ENCODE measurements at places on chromosomes 11 and 22.

- peak; percentile 11 for DNase-seq
These were observed 39.5 kb downstream of the CDKN1C start for GRCh38 chr11:2846056-2846455.

- DNase-seq = no peak
These were observed 476.9 kb upstream of the ISX start for GRCh38 chr22:34588871-34589545.

GRCh38 chr22:40595497-40596234 is 40.9 kb downstream of the MRTFA start:
- no peak for DNase-seq

DNA sequence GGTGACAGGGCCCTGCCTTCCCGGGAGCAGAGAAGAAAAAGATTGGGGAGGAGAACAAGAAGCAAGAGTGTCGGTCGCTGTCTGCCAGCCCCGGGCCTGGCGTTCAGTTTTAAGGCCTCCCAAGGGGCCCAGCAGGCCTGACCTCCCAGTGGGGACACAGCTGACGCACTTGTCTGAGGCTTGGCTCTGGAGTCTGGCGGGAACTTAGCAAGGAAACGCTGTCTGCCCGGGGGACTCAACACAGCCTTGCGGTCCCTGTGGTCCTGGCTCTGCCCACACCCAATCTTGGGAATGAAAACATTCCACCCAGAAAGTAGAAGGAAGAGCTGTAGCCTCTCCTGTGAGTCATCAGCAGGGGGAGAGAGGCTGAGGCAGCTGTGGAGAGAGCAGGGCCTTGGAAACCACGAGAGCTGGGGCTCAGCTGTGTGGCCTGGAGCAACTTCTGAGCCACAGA is 54.4 kb downstream of the TRAF6 start:
- peak; percentile 100 for DNase-seq

- DNase-seq = no peak
These were observed 22.8 kb downstream of the SLC5A4 start for GRCh38 chr22:32232191-32232830.

DNA sequence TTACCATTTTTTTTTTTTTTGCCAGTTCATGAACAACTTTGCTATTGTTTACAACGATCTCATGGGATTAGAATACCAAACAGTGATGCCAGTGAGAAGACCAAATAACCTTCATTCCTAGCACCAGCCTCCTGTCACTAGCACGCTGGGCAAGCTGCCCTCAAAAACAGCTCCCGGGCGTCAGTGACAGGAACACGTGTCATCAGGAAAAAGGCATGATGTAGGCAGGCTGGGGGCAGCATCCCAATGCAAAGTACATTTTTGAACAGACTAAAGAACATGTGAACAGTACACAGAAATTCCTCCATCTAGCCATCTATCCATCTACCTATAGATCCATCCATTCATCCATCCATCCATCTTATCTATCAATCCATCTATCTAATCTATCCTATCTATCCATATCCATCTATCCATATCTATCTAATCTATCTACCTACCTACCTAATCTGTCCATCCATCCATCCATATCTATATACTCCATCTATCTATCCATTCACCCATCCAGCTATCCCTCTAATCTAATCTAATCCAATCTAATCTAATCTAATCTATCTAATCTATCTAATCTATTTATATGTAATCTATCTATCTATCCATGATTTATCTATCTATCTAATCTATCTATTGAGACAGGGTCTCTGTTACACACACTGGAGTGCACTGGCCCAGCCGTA is 378.5 kb downstream of the SHANK2 start:
- no peak for DNase-seq

DNA sequence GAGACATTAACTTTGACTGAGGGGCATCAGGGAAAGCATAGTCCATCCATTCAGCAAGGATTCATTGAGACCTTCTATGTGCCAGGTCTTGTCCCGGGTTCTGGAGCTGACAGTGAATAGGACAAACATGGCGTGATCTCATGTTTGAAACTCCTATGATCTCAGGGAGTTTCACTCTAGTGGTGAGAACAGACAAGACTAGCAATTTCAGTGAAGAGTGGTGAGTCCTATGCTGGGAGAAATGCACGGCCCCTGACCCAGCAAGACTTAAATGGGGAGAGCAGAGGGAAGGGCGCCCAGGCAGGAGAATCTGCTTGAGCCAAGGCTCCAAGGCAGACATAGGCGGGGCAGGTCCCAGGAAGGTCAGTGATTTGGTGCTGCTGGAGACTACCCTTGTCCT is 155.7 kb downstream of the CEP164 start:
- DNase-seq = no peak

- no peak for DNase-seq
These were observed 12.3 kb downstream of the TOLLIP start for GRCh38 chr11:1297011-1297575.

GRCh38 chr11:131036514-131036913 is 120.2 kb upstream of the SNX19 start:
- no peak for DNase-seq

DNA sequence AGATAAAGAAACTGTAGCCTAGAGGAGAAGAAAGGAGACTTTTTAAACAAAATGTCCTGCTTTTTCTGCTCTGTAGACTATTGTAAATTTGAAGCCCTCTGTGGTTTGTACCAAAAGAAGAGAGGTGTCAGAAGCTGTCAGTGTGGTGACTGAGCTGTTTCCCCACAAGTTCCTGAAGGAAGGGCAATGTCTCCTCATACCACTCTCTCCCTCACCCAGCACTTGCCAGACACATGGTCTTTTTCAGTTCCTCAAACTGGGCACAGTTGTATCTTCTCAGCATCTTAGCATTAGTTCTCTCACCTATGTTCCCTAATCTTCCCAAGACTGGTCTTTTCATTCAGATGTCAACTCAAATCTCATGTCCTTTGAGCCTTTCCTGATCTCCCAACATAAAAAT is 4.3 kb downstream of the BCO2 start:
- no peak for DNase-seq

DNA sequence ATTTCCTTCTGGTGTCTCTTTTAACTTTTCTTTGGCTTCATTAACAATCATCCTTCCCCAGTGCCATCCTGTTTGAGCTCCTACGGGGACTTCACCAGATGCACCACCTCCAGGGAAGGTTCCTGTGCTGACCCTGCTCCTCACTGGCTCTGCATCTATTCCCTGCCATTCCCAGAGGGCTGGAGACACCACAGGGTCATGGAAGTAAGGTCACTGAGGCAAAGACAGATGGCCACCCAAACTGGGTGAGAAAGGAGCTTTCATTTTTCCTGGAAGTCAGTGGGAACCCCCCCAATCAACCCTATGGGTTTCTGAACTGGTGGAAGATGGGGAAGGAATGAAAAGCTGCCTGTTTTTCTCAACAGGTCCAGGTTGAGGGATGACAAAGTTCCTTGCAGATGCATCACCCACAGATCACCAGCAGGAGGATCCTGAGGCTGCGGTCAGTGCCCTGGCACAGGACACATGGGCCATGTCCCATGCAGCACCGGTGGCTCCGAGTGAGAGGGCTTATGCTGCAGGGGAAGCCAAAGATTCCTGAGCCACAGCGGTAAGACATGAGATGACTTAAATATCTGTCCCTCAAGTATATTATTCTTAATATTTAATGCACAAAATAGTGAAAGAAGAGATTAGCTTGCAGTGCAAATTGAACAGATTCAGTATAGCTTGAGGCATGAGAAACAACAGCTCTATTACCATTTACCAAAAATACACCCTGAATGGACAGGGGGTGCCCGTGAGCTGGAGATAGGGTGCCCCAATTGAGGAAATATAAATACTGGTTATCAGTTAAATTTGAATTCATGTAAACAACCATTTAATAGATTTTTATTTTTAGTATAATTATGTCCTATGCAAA is 73.0 kb upstream of the VPREB1 start:
- DNase-seq = peak; percentile 5

DNA sequence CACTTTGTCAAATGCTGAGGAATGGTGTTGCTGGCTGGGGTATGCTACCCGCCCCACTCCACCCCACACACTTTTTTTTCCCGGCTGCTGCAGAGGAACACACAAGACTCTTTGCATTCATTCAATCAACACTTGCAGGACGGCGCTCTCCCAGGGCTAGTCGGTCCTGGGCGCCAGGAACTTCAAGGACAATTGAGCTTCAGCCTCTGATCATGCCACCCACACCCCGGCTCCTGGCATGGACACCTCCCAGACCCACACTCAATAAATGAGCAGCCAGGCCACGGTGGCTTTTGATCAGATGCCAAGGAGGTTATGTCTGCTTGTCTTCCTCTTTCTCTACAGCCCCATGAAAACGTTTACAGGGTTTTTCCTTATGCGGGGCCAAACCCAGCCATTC is 19.8 kb downstream of the TPST2 start:
- DNase-seq = no peak

DNA sequence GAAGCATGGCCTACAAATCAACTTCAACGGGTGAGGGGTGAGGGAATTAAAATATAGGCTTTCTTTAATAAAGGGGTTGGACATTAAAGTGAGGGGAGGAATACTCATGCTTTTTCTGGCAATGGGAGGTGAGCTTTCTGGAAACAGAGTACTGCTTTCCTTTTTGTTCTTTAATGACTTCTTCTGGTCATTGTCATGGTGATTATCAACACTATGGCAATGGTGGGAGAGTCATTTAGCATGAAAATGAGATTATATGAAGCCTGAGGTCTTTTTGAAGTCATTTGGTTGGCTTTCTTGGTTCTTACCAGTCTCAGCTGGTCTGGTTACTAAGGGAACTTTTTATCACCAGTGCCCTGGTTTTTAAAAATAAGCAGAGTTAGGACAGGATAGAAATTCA is 475.8 kb upstream of the LRRC4C start:
- DNase-seq = no peak

DNA sequence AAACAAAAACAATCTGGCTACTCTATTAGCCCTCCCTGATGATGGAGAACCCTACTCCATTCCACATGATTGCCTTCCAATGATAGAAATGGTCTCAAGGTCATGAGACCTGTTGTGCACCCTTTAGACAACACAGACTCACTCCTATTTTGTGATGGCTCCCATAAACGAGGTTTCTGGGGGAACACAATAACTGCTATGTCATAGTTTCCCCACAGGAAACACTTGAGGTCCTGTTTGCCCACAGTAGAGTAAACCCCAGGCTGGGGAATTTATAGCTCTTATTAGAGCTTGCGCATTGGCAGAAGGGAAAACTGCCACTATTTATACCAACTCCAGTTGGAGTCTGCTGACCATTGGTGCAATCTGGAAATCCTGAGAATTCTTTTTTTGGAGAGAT is 28.7 kb downstream of the MIF start:
- no peak for DNase-seq

DNA sequence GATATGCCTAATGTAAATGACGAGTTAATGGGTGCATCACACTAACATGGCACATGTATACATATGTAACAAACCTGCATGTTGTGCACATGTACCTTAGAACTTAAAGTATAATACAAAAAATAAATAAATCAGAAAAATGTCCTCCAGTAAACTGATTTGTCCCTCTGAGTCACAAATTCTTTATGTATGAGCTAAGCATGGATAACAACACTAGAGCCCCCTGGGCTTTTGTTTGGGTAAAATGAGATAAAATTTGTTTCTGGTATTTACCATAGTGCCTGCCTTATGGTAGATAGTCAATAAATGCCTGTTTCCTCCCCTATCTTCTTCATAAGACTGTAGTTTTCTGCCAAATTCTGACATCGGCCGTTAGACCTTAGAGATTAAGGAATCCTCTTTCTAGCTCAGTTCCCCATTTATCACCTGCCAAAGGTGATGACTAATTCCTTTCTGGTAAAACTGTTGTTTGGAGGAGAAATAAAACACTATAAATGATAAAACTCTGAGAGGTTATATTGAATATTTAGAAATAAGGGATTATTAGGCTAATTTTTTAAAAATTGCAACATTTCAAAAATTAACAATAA is 43.6 kb upstream of the LUZP2 start:
- no peak for DNase-seq

DNA sequence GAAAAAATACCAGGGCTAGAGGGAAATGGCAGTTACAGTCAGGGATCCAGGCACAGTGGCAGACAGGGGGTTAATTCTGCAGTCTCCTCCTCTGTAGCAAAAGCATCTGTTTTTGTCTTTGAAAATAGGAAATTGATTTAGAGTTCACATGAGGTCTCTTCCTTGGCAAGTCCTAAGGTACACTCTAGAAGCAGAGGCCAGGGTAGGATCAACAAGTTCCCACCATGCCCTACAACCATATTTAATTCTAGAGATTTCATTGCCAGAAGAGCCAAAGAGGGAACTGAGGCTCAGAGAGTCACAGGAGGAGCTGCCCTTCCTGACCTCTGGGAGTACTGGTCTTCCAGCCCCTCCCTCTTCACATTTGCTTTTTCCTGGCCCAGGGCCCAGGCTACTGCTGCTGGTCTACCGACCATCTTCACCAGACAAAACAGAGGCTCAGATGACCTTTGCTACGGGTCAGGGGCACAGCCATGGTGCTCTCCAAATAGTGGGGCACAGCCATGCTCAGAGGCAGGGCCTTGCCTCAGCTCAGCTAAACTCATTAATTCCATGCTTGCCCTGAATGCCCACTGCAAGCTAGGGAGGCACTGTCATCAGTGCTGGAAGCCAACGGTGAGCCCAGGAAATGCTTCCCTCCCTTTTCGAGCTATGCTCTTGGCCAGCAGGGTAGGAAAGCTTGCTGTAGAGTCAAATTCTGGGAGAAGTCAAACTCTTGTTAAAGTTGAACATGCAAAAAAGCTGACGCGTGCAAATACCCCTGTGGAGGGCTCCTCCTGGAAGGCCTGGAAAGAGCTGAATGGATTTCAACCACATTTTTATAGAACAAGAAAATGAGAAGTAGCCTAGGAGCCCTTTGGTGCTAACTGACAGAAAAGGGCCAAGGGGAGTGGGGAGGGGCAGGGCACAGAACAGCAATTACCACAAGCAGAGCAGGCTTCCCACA is 11.7 kb upstream of the CHRM4 start:
- no peak for DNase-seq

Data from fibroblast of skin of scalp (primary cell).